ENCODE measurements at places on chromosomes 1 and 21.

DNA sequence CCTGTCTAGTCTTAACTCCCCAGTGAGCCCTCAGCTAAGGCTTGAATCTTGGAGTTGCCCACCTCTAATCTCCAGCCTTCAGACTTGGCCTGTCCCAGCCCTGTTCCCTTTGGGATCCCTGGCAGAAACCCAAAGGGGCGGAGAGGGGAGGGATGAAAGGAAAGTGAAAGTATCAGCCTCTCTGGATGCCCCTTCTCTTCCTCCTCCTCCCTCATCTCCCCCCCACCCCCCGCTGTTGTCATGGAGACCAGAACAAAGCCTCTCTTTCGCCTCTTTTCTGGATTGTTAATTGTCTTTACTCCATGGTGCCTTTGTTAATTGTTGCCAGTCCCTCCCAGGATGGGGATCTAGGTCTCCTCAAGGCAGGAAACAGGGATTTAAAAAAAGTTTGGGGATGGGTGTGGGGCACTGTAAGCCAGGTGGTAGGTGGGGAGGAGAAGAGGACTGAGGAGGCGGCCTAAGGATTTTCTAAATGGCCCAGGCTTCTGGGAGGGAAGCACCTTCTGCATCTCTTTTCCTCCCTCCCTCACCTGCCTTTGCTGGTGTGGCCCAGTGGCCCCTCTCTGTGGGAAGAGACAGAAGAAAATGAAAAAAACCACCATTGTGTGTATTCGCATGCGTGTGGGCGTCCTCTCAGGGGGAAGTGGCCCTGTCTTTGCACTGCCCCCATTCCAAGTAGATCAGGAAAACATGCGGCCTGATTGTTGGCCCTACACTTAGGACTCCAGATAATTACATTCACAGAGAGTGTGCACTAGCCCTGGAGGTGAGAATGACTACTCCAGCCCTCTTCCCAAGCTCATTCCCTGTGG, 7.5 kb upstream of the SOX13 start:
- DNase-seq: no peak

DNA sequence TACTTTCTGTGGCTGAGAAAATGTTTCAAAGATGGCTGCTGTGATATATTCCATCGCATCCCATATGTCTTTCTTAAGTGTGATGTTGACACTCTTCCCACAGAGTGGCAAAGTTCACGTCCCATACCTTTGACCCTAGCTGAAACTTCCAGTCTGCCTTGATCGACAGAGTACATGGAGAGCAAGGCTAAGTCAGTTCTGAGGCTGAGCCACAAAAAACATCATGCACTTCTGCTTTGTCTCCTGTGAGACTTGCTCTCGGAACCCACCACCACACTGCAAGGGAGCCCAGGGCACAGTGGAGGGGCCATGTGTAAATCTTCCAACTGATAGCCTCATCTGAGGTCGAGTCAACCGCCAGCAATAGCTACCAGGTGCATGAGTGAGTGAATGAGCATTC, 431.9 kb upstream of the RUNX1 start:
- no peak for DNase-seq

DNA sequence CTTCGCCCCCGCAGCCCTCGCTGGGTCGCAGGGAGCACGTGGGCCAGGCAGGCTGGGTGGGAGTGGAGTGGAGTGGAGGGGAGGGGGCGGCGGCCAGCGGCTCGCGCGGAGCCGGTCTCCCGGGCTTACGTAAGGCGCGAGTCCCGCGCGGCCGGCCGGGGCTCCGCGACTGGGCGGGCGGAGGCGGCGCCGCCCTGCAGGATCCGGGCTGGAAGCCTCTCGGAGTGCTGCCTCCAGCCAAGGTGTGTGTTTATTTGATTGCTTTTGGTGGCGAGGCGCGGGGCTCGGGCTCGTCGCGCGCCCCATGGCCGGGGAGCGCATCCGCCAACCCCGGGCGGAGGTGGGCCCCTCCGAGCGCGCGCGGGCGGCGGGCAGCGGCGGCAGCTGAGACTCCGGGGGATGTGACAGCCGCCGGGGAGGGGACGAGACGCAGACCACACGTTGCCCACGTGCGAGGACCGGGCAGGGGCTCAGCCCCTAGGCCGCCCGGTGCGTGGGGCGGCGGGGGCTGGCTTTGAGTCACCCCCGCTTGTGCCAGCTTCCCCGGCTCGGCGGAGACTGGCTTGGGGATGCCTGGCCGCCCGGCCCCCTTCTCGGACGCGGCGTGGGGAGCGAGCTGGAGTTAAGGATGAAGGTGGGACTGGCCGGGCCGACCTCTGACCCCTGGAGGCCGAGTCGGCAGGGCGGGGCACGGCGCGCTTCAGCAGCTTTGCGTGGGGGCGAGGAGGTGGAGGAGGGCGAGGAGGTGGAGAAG, 402 bp upstream of the AK4 start:
- DNase-seq: no peak

GRCh38 chr21:32256251-32256650, 22.6 kb downstream of the MIS18A start:
- DNase-seq: no peak

DNA sequence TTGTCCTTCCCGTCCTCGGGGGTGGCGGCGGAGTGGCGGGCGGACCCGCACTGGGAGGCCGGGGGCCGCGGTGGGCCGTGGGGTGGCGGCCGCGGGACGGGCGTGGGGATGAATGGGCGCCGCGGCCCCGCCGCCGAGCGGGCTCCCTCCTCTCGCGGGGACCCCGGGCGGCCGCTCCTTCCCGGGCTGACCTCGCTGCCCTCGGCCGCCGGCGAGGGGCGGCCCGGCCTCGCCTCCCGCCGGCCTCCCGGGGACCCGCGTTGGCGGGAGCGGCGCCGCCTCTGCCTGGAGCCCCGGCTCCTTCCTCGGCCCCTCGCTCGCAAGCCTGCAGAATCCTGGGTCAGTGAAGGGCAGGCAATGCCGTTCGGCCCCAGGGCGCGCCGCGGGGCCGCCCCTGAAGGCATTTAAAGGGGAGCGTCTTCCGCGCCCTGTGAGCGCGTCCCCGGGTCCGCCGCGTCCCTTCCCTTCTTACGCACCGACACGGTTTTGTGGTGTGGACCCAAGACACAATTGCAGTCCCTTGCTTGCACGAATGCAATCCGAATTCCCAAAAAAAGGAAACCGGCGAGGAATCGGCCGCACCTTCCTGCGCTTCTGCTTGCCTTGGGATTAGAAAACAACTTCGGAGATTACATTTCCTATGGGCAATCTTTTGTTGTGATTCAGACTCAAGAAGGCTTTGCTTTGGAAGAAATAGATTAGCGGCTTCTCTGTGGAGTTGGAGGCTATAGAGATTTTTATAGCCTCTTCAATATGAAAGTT, 776 bp downstream of the ITSN1 start:
- peak; percentile 6 for DNase-seq

DNA sequence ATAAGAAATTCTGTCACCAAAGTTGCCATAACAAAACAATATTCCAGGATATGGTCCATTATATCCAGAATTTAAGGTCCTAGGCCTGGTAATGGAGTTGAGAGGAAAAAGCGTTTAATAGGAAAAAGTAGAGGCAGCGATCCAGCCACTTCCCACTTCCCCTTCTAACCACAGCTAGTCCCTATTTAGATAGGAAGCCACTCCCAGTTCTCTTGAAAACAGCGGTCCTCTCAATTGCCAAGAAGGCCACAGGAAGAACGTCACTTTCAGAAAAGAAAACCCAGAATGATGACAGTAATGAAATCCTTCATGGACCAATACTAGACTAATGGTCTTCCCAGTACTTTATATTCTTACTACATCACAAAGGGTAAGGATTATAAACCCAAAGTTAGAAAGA, 38.6 kb downstream of the ABL2 start:
- no peak for DNase-seq

- no peak for DNase-seq
Measured at GRCh38 chr1:152907686-152908601, at the start of gene IVL. IVL (plus strand) TSS chr1:152908546; CDS start chr1:152909798, 1,252 bp downstream.

- DNase-seq: no peak
Measured at GRCh38 chr1:62977366-62977765, 193.4 kb downstream of the ATG4C start.

- no peak for DNase-seq
Measured at GRCh38 chr1:104760017-104760416, 1010.3 kb downstream of the AMY1C start.

DNA sequence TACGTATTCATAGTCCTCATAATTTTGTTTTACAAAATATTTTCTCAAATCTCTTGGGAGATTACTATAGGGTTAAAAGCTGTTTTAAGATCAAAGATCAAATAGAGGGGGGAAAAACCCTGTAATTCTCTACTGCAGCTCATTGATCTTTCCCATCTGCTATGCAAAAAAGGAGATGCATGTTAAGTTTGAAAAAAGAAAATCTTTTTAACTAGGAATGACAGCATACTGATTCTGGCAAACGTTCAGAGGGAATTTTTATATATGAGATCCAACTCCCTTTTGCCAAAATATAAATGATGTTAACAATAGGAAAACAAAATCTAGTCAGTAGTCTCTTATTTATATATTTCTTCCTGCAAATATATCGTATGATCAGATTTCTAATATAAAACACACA, 69.1 kb downstream of the SMYD3 start:
- no peak for DNase-seq

- DNase-seq: no peak
Measured at GRCh38 chr1:228767636-228768354, 32.5 kb downstream of the RHOU start.

GRCh38 chr1:20057886-20058420, 12.0 kb upstream of the PLA2G5 start:
- no peak for DNase-seq

GRCh38 chr1:187645651-187646050, 816.9 kb downstream of the PLA2G4A start:
- no peak for DNase-seq

DNA sequence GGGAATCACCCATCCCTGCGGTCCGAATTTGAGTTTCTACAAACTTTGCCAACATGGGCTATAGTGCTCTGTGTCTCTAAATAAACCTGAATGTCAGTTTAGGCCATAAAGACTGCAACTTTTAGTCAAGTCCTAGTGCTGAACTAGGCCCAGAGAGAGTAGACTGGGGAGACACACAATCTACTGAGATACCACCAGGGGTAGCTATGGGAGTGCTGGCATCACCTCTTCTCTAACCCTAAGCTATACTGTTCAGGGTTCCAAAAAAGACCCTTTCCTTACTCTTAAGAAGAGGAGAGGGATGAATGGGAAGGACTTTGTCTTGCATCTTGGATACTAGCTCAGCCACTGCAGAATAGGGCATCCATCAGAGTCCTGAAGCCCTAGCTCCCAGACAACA, 866.7 kb upstream of the PRMT6 start:
- DNase-seq: no peak

- no peak for DNase-seq
Measured at GRCh38 chr1:170064821-170065220, 9.7 kb downstream of the KIFAP3 start.

GRCh38 chr1:226569879-226570547, 21.4 kb downstream of the STUM start:
- DNase-seq: no peak

DNA sequence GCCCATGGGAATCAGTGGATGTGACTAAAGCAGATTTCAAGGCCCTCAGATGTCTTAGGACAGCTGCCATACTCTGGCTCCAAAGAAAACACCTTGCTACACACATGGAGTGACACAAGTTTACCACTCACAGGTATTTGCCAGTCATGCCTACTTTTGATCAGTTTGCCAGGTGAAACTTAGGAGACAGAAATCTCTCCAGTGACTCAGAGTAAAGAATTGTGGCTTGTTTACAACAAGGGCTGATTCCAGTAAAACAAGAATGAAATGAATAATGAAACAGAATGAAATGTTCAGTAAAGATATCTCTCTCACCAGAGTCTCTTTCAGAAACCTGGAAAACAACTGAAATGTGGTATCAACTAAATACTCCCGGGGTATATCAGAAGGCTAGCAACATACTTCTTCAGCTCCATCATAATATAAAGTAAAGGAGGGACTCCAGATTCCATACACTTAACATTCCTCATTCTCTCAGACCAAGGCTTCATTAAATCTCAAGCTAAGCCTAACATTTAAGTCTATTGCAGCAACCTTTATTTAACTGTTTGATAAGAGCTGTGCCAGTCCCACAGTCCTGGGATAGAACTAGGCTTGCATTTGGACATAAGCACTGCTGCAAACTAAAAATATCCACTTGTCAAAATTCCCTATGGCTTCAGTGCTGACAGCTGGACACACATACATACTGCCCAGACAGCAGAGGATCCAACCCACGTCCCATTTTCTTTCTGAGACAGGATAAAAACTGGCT, 143.3 kb downstream of the SIPA1L2 start:
- no peak for DNase-seq

- no peak for DNase-seq
Measured at GRCh38 chr1:114097109-114097508, 56.6 kb downstream of the SYT6 start.

GRCh38 chr1:30847358-30847972, 61.1 kb downstream of the SDC3 start:
- no peak for DNase-seq

DNA sequence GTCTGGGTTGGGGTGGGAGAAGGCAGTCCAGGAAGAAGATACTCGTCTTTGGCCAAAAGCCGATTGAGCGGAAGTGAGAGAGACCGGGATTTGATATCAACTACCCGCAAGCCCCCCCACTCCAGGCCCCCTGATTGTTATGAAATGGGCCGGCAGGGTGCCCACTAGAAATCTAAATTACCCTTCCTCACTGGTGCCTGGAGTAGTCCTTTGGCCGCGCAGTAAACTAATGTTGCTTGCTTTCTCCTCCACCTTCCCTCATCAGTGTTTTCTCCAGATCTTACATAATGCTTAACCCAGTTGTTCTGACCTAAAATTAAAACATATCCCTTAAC, 119.2 kb upstream of the BARHL2 start:
- no peak for DNase-seq

GRCh38 chr1:150387200-150387599, 23.3 kb downstream of the RPRD2 start:
- DNase-seq: no peak

- DNase-seq: peak; percentile 66
Measured at GRCh38 chr1:26336477-26337205, 17.3 kb downstream of the CRYBG2 start.

GRCh38 chr1:66327588-66327987, 206.4 kb upstream of the SGIP1 start:
- no peak for DNase-seq

DNA sequence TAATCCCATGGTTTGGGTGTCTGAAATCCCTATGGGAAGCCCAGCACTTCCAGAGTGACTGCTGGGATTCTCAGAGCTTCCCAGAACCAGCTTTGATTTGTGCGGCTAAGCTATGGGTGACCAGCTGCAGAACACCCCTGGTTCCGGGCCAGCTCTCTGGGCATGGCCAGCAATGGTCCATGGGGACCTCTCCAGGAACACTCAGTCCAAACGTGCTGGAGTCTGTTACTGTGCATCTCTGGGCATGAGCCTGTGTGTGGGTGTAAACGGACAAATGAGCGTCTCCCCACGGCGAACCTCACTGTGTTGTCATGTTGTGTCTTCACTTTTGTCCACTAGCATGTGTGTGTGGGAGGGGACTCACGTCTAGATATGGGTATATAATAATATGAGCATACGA, 54.4 kb downstream of the MAB21L3 start:
- no peak for DNase-seq

Data from stimulated activated CD4-positive, alpha-beta T cell treated with anti-CD3 and anti-CD28 coated beads, TNF-alpha, amount 100 ng/mL, for 1 hour (primary cell).